Globus pallidus (tissue), 1 donor: ENCODE measurements at places on chromosomes 7 and 10.
A peak's percentile ranks its signal among the peaks of the same experiment; 100 is the strongest.

DNA sequence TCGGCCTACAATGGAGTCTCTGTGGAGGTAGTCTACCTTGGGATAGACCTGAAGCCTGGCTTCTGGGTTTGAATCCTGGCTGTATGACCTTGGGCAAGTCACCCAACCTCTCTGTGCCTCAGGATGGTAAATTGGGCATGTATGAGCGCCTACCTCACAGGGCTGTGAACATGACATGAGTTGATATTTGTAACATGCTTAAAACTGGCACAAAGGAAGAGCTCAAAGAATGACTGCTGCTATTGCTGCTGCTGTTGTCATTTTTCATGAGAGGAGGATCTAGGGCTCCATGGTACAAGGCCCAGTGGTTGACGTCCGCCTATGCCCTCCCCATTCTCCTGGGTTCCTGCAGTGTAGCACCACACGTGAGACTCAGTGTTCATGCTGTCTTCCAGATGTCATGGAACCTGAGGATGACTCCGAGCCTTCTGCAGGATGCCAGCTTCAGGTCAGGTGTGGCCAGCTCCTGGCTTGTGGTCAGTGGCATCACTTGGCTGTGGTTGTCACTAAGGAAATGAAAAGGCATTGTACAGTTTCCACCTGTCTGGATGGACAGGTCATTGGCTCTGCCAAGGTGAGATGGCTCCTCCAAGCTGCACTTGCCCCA, 95.0 kb downstream of the WDFY4 start:
- no peak for DNase-seq

DNA sequence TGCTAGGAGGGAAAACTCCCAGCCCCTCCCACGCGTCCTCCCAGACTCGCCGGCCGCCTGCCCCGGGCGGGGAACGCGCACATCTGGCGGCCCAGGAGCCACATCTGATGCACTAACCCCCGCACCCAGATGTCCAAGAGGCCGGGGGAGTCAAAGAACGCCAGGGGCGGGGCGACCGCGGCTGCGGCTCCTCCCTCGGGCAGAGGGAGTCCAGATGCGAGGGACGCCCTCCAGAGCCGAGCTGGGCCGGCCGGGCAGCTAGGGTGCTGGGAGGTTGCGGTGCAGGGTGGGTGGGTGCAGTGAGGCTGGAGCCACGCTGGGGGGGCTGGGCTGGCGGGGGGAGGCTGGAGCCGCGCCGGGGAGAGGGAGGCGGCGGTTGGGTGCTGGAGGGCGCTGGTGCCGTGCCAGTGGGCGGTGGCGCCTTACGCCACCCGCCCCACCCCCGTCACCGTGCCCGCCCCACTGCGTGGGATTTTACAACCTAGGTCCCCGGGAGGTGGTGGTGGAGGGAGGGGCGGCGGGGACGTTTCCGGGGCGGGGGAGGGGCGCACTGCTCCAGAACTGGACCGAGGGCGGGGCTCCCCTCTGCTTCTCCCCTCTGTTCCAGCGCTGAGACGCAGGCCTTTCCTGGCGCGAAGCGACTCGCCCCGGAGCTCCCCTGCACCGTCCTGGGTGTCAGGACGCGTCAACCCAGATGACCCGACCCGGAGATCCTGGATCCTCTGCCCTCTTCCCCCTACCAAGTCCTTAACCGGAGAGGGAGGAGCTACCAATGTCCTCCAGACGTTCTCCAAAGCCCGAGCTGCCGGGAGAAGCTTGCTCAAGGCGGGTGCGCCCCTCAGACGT, 109.1 kb downstream of the REEP3 start:
- peak; percentile 78 for DNase-seq

DNA sequence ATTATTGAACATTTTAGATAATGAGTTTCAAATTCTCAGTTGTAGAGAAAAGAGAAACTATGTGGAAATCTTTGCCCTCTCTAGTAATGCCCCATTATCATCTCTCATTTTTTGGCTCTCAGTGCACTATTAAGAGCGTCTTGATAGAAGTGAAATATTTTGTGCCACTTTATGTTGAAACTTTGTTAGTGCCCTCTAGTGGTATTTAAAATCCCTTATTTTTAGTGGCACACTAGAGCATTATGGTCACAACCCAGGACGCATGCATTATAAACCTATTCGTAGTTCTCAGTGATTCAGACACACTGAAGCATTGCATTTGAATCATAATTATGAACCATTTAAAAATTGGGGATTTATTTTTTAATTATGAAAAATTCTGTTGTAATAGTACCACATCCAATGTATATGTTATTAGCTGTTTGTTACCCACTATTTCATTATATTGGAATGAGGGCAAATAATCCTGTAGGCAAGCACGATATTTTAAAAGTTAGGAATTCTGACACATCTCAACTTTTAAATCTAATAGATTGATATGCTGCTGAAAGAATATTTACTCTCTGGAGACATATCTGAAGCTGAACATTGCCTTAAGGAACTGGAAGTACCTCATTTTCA, 21.9 kb downstream of the PDCD4 start:
- peak; percentile 66 for DNase-seq

- no peak for DNase-seq
These were observed 15.6 kb downstream of the PWWP2B start for GRCh38 chr10:132412316-132413192.

DNA sequence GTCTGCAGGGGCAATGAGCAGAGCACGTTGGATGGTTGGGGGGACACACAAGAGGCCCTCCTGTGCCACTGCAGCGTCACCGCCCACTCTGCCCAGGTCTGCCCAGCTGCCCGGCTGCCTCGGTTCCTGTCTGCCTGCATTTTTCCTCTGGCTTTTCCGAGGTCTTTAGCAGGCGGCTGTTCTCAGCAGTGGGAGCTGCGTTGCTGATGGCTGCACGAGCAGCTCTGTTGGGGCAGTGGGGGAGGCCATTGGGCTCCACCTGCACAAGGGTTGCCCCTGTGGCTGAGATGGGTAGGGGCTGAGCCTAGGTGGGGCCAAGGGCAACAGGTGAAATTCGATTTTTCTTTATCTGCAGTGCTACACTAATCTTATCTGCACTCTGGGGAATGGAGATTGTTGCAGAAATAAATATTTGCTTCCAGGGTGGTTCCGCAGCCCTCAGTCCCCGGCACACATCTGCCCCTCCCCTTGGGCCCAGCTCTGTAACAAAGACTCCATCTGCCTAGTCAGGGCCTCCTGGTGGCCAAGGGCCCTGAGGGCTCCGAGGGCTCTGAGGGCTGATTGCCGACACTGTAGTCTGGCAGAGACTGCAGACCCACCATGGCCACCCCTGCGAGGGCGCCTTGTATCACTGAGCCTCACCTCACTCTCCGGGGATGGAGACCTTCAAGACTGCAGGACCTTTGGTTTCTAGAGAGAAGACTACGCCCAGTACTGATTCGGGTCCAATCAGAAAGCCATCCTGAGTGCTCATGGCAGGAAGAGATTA, 141.7 kb upstream of the SHH start:
- DNase-seq: no peak

- peak; percentile 42 for DNase-seq
These were observed 3.8 kb upstream of the GTF2IRD1 start for GRCh38 chr7:74449809-74450397.

GRCh38 chr7:187227-187927, 5.0 kb upstream of the FAM20C start:
- DNase-seq: no peak

DNA sequence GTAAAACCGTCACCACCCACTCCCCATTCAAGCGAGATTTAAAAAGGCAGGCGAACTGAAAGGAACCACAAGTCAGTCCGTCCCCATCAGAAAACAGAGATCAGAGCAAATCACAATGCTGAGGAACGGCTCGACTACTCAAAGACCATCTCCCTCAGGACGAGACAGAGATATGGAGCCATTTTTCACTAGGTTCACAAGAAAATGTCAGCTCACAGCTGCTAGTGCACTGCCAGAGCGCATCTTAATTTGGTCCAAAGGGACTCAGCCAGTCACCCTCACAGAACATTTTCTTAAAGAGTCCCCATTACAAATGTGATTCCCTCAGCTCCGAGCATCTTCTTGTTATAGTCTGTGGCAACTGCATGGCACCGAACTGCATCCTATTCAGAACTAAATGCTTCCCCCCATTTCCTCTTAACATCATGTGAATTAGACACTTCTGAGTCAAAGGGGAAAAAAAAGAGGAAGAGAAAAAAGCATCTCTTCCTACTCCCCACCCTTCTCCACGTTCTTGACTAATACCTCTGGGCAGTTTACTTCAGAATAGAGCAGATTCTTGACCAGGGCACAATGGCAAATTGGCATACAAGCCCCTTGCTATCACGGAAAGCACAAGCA, 683.9 kb downstream of the MAGI2 start:
- DNase-seq: peak; percentile 70

DNA sequence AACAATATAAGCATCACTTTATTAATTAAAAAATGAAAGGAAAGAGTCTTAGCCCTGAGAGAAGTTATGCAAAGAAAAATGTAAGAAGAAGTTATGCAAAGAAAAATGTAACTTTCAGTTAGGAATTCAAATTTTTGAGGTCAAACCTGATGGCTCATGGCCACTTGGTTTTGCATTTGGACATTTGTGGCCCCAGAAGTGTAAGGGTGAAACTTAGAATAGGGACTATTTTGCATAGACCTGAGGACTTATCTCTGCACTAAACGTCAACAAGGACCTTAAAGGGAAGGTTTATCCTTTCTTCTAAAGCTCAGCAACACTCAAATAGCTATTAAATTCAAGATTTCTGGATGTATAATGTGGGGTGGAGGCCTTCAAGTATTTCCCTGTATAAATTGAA, 724.5 kb upstream of the POT1 start:
- DNase-seq: no peak

DNA sequence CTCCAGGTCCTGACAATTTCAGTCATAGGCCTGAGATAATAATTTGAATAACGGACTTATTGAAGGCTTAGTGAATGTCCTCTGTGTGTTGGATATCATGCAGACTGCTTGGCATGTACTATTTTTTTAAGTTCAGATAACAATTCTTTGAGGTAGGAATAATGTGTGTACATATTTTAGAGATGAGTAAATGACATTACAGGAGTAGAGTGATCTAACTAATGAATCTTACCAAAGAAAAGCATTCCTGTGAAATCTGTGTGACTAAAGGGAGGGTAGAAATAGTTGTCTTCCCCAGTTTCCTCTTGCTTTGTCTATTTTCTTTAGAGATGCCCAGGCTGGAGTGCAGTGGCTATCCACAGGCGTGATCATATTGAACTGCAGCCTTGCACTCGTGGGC, 391.8 kb upstream of the ETV1 start:
- DNase-seq: no peak

DNA sequence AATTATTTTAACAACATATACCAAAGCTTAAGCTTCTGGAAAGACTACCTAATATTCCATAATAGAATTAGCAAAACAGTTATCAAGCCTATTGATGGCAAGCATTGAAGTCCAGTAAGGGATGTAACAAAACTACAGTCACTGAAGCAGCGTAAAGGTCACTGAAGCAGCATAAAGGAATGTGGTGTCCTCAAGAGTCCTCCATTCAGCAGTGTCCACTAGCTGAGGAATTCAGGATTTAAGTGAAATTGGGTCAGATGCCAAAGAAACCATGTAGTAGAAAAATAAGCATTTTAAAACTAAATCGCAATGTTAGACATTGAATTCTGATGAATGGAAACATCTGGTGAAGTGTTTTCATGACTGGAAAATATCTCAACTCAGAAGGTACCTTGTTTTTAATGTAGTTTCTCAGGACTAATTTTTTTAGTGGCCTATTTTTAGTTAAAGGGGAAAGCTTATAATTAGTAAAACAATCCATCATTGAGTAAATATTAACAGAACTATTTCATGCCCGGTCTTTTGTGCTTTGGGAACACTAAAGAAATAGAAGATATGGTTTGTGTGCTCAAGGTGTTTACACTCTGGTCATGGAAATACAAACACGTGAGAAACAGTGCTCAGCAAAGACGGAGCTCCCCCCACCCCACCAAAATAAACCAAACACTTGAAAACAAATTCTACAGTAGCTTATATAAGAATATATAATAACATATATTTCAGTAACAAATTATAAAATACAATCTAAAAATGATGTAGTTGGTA, 121.4 kb downstream of the CDK14 start:
- no peak for DNase-seq

DNA sequence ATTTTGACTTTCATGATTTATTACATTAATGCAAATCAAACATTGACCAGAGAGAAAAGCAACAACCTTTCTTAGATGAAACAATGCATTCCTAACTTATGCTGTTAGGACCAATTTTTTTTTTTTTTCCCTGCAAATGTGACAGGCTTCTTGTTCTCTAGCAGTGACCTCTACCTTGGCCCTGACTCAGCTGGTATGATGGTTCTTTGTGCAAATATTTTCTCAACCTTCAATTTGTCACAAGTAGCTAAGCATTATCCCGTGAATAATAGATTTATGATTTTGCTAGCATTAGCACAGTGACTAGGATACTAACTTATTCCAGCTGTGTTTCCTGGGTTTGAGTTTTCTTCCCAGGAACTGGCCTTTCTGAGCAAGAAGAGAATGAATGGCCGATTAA, 64.9 kb downstream of the PPP1R9A start:
- no peak for DNase-seq

- DNase-seq: peak; percentile 68
These were observed 350.0 kb downstream of the CRPPA start for GRCh38 chr7:16071246-16071857.
